ENCODE measurements at places on chromosomes 3 and 15.

GRCh38 chr3:51719410-51720025, 12.7 kb downstream of the GRM2 start:
- DNase-seq, result no peak

- no peak for DNase-seq
Measured at GRCh38 chr3:141992512-141992911, 116.1 kb downstream of the ATP1B3 start.

- DNase-seq, result no peak
Measured at GRCh38 chr3:9690451-9691450, 12.9 kb upstream of the CPNE9 start.

GRCh38 chr3:127152684-127153505, 40.0 kb upstream of the PRR23E start:
- DNase-seq, result no peak

Data from activated naive CD4-positive, alpha-beta T cell (primary cell).